ENCODE measurements at places on chromosomes 7 and 10.

- DNase-seq = no peak
Measured at GRCh38 chr7:148863324-148863723, 20.8 kb downstream of the EZH2 start.

GRCh38 chr10:9853405-9854355 lies 1164.0 kb upstream of the CELF2 start:
- DNase-seq = no peak

GRCh38 chr7:137172105-137172590 lies 171.4 kb downstream of the PTN start:
- DNase-seq = no peak

DNA sequence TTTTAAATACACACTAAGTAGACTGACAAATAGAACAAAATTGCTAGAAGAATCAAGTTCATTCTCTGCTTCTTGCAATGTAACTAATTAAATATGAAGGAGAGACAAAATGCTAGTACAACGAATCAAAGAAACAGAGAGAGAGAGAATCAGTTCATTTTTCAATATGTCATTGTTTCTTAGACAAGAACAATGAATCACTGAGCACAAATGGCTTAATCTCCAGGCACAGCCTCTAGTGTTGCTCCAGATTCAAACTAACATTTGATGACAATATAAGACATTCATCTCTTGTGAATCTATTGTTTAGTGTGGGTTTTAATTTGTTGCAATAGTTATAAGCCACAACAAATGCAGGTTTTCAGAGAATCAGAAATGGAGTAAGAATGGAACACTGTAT lies 357.4 kb upstream of the TMEM229A start:
- DNase-seq = no peak

DNA sequence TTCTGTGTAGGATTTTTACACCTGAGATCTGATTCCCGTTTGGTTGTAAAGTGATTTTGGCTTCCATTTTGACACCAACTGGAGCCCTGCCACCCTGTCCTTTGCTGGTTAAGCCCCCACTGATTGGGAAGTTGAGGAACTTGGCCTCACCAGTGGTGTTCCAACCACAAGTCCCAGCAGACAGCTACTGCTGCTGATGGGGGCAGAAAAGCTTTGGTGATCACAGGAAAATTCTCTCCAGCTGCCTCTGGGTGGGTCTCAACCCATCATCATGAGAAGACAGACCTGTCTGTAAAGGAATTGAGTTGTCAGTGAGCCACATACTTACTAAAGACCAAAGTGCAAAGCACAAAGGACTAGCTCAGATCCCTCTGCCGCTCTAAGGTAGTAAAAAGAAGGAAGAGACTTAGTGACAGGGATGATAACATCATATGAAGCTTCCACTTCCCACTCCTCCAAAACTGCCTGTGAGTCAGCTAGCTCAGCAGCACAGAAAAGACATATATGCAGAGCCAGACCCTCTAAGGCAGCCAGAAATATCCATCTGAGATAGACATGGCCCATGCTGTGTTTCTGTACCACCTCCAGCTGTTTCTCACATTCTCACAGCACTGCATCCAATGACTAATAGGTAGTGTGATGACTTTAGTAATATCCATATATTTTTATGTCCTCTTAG lies 22.4 kb upstream of the LRRC17 start:
- no peak for DNase-seq

DNA sequence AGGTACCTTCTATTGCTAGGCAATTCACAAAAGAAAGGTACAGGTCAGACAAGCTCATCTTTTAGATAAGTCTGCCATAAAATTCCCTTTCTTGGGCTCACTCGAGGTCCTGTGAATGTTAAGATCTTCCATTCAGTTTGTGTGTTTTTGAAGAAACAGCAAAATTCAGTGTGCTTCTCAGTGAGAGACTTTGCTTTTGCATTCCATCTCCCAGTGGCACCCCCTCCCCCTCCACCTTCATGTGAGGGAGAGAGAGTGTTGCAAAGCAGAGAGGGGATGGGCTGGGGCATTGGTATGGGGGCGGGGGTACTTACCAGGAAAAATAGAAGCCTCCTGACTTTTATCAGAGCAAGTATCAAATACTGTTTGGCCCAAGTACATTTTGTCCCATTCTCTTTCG lies 3.8 kb upstream of the TECTB start:
- no peak for DNase-seq

DNA sequence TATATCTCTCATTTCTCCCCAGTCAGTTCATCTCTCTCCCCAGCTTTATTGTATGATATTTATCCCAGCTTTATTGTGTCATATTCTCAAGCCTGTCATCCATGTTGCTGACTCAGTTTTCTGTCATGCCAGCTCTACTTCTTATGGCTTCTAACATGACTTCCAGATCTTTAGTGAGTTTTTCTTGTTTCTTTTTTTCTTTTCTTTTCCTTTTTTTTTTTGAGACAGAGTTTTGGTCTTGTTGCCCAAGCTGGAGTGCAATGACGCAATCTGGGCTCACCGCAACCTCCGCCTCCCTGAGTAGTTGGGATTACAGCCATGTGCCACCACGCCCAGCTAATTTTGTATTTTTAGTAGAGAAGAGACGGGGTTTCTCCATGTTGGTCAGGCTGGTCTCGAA lies 28.7 kb upstream of the CALU start:
- DNase-seq = no peak

GRCh38 chr7:128105228-128106022 lies 74.2 kb upstream of the LRRC4 start:
- DNase-seq = no peak

DNA sequence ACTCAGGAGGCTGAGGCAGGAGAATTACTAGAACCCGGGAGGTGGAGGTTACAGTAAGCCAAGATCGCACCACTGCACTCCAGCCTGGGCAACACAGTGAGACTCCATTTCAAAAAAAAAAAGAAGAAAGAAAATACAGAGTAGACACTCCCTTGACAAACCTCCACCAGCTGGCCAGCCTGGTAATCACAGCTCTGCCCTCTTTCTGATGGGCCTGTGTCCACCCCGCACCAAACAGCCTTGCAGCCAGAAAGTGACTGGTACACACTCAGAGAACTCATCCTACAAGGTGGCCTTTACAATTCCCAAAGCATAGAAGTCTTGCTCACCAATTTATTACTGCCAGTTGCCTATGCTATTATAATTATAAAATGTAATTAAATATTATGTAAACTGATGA lies 66.6 kb downstream of the COBL start:
- no peak for DNase-seq

DNA sequence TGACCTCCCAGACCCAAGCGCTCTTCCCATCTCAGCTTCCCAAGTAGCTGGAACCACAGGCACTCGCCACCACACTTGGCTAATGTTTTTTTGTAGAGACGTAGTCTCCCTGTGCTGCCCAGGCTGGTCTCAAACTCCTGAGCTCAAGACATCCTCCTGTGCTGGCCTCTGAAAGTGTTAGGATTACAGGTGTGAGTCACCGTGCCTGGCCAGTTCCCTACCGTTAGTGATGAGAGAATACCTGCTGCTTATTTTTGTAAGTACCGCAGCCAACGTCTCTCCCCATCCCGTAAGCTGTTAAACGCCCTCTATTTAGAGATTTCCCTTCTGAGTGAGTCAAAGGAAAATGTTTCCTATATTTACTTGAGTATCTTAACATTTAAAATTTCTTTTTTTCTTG lies 38.5 kb upstream of the PDLIM1 start:
- DNase-seq = no peak

DNA sequence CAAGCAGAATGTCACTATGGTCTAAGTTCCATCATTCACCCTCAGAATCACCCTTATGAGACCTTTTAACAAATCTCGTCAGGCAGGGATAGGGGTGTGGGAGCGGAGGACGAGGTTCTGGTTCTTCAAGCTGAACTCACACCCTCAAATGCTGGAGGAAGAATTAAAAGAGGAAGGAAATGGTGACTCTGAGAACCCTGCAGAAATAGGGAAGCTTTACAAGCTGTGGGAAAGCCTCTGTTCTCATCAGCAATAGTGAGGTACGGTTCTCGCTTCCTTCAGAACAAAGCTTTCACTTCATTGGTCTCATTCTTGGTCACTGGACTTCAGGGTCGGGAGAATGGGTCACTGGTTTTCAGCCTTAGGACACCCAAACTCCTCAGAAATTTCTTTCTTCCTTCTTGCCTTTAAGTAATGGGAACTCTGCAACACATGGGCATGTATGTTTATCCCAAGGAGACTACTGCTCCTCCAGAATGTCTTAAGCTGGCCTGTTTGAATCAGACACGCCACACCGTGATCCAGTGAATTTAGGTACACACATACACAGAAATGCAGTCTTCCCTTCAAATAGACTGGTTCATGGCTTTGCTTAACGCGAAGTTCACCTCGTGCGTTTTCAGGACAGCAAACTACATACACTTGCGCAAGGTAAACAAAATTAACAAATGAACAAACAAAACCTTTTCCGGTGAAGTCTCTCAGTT lies 226.0 kb downstream of the SFMBT2 start:
- no peak for DNase-seq
